ENCODE measurements at places on chromosomes 2 and 18.

DNA sequence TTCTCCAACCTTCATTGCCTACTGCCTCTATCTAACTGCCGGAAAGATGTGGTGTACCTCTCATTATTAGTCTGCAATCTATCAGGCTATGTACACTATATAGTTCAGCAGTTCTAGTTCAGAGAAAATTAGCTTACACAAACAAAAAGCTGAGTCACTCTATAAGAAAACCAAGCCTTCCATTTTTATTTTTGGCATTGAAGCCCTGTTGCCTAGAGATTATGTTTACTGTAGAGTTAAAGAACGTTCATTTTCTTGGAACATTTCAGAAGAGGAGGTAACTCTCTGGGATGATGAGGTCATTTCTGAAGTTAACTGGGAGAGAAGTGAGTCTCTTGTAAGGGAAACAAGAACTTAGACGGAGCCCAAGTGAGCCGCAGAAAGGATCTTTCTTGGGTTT is 133.5 kb downstream of the FAM124B start:
- peak; percentile 53 for DNase-seq

DNA sequence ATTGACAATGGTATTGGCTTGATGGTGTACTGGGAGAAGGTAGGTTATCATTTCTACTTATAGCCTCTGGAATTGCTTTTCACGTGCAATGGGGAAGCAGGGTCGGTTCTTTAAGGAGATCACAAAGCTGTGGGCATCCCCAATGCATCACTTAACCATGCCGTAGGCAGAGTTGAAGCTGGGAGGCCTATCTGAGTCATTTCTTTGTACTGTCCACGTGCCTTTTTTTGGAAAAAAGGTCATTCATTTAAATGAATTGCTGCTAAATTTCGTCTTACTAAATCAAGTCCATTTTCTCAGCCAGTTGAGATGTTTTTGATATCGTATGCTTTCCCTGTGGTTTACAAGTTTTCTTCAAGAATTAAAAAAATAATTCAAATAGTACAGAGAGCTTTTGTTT is 17.2 kb upstream of the GYPC start:
- DNase-seq: no peak

DNA sequence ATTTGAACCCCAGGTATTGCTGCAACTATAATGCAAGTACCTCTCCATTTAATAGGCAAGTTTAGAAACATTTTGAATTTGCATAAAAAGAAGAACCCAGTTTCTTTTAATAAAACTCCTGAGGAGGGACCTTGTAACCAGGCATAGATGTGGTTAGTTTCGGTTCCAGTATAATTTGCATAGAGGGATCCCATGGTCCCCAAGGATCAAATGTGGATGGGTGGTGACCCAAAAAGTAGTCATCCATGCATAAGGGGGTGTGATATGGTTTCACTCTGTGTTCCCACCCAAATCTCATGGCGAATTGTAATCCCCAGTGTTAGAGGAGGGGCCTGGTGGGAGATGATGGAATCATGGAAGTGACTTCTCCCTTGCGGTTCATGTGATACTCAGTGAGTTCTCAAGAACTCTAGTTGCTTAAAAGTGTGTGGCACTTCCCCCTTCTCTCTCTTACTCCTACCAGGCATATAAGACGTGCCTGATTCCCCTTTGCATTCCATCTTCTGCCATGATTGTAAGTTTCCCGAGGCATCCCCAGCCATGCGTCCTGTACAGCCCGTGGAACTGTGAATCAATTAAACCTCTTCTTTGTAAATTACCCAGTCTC is 40.2 kb upstream of the SKA1 start:
- no peak for DNase-seq

DNA sequence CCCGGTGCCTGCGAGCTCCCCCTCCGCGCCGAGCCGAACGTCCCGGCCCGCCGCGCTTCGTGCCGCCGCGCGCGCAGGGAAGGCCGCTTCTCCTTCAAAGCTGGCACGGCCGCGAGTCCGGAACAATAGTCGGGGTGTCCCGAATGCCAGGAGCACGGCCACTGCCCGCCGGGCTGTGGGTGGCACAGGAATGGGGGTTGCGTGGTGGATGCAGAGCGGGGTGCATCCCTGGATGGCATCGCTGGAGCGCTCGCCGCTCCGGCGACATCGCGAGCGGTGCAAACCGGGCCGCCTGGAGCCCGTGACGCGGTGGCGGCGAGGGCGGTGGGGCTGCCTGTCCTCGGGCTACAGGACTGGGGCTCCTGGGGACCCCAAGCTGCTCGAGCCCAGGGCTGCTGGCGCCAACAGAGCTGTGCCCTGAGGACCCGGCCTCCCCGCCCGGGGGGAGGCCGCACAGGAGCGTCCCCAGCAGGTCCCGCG is 1.1 kb upstream of the SATB2 start:
- no peak for DNase-seq

GRCh38 chr2:180507028-180507427 is 473.4 kb upstream of the UBE2E3 start:
- DNase-seq: peak; percentile 60

GRCh38 chr2:175383286-175383685 is 201.8 kb upstream of the ATP5MC3 start:
- no peak for DNase-seq

DNA sequence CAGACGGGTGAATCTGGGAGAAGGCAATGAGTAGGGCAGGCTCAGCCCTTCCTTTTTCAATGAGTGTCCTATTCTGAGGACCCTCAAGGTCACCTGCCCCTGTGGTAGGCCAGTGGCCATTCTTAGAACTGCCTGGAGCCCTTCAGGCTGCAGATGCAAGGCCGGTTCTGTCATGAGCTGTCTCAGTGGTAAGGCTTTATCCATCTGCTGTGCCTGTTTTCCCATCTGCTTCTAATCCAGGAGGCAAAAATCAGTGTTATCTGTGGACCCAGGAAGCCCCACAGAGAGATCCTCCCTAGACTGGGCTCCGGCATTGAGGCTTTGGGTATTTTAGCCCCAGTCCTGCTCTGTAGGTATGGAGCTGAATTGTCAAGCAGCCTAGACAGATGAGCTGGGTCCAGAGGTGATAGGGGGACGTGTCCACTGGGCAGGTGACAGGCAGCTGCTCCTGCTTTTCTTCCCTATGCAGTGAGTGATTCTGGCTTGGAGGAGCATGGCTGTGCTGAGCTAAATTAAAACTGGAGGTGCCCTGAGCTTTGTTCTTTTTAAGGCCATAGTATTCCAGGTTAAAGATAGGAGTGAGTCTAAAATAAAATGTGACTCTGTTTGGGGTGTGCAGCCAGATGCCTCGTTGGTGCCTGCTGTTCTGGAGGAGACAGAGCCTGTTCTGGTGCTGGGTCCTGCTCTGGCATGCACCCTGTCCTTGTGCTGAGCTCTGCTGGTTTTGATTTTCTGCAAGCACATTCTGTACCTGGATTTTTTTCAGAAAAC is 92.5 kb downstream of the FHOD3 start:
- no peak for DNase-seq

DNA sequence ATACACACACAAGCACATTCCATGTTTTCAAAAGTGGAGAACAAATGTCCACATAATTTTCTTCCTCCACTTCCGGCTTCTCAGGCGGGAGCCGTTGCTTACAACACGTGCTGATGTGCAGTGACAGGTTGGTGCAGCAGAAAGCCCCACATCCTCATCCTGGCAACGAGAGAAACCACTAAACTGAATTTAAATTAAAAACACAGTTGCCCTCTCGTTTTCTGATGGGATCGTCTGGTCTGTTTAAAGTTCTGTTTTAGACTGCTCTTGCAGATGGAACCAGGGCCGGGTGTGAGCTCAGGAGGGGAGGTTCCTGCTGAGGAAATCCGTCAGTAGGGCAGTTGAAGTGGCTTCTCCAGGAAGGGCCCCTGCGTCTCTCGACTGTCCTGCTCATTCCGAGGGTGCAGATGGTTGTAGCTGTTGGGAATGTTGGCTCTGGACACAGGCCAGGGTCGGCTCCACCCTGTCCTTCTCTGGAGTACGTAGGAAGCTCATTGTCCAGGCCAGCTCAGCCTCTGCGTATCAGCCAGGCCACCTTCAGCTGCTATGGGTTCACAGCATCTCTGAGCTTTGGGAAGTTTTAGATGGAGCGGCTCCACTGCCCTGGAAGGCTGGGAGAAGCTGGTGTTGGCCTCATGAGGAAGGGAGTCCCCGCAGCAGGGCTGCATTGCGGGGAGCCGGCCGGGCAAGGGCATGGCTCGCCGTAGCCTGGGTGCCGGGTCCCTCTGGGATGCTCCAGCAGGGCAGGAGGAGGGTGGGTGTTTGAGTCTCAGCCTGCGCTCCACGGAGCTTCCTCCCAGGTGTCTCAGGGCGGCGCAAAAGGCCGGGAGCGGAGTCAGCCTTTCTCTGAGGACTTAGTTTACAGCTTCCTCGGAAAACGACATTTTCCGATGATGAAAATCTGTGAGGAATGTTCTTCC is 58.3 kb downstream of the NFATC1 start:
- DNase-seq: no peak

DNA sequence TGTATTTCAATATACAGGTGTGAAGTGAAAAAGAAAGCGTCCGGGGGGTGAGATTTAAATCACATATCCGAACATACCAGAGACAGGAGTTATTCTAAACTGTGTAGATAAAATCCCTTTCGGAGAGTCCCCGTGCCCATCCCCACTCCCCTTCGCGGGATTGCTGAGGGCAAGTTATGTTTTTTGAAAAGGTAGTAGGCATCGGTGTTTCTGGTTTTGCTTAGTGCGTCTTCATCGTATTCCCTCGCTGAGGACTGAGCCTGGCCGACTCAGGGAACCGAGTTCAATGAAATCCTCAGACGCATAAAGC is 583.4 kb downstream of the ZEB2 start:
- no peak for DNase-seq

GRCh38 chr2:133438026-133438425 is 130.2 kb downstream of the NCKAP5 start:
- DNase-seq: no peak

GRCh38 chr2:240480834-240481623 is 45.6 kb downstream of the GPC1 start:
- DNase-seq: no peak

DNA sequence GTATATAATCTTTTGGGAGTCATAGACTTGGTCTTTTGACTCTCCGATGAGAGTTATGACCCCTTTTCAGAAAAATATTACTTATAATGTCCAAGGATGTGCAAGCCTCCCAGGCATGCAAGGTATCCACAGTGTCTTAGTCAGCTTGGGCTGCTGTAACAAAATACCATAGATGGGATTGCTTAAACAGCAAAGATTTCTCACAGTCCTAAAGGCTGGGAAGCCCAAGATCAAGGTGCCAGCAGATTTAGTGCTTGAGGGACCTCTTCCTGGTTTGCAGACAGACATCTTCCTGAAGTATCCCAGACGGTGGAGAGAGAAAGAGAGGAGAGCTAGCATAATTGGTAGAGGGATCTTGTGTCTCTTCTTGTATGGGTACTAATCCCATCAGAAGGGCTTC is 35.6 kb upstream of the FBXO11 start:
- DNase-seq: no peak

DNA sequence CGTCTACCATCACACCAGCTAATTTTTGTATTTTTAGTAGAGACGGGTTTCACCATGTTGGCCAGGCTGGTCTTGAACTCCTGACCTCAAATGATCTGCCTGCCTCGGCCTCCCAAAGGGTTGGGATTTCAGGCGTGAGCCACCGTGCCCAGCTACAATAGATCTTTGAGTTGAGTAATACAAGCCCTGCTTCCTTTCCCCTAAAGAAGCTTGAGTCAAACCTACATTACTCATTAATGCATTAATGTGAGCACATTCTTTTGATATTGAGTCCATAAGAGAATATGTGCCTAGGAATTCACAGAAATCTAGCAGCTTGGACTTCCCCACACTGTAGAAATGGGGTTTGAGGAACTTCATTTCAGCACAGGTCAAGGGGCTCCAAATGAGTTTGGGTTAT is 39.6 kb downstream of the PSMG2 start:
- DNase-seq: peak; percentile 98

DNA sequence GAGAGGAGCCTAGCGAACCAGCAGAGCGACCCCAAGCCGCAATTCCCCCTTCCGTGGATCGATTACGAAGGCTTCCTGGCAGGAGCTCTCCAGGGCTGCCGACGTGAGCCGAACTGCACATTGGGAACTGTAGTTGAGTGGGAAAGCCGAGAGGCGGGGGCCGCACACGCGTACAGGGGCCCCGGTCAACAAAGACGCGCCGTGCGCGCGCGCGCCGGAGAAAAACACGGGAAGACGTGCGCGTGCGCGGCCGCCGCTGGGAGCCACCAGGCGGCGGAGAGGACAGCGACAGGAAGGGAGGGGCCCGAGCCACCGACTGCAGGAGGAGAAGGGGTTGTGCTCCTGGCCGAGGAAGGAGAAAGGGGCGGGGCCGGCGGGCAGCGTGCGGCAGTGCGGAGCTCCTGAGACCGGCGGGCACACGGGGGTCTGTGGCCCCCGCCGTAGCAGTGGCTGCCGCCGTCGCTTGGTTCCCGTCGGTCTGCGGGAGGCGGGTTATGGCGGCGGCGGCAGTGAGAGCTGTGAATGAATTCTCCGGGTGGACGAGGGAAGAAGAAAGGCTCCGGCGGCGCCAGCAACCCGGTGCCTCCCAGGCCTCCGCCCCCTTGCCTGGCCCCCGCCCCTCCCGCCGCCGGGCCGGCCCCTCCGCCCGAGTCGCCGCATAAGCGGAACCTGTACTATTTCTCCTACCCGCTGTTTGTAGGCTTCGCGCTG is at the start of gene SPAST:
Gene SPAST (plus strand): TSS at position 247 of the 711 bp plus-strand sequence. CDS start 276 bp downstream, at position 523.
- DNase-seq: peak; percentile 95

DNA sequence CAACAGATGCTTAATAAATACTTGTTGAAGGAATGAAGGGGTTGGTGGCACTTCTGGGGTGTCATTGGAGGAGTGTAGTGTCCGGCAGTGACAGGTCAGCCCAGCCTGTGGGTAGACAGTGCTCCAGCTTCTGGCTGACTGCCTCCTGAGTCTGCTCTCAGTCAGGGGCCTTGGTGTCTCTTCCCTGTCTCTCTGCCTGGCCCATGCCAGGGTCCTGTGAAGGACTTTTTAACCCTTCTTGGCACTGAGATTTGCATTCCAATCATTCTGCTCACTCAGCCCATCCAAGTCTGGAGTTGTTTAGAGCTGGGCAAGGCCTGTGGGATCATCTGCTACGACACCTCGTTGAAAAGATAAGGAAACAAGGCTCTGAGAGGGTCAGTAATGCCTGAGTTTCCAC is 1.4 kb upstream of the KCNK3 start:
- DNase-seq: no peak

DNA sequence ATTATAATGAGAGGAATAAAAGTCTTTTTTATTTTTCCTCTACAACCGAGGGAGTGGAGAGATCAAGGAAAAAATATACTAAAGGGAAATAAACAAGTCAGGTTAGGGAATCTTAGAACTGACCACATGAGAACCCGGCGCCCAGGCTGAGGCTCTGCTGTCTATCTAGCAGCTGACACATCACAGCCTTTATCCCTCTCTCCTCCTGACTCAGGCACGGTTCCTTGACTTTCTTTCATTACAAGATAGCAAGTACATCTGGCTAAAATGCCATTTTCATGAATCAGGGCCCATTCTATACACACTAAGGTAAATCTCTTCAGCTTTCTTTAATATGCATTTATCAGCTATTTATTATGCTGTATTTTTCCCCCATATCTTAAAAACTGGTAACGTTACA is 296.0 kb downstream of the TMX3 start:
- peak; percentile 89 for DNase-seq
